Stimulated activated CD4-positive, alpha-beta T cell treated with anti-CD3 and anti-CD28 coated beads, Interleukin-15, amount 100 ng/mL, for 48 hours (primary cell): ENCODE measurements at places on chromosomes 1 and 21.

- no peak for DNase-seq
These were observed 47.3 kb upstream of the SLC44A3 start for GRCh38 chr1:94772845-94773244.

DNA sequence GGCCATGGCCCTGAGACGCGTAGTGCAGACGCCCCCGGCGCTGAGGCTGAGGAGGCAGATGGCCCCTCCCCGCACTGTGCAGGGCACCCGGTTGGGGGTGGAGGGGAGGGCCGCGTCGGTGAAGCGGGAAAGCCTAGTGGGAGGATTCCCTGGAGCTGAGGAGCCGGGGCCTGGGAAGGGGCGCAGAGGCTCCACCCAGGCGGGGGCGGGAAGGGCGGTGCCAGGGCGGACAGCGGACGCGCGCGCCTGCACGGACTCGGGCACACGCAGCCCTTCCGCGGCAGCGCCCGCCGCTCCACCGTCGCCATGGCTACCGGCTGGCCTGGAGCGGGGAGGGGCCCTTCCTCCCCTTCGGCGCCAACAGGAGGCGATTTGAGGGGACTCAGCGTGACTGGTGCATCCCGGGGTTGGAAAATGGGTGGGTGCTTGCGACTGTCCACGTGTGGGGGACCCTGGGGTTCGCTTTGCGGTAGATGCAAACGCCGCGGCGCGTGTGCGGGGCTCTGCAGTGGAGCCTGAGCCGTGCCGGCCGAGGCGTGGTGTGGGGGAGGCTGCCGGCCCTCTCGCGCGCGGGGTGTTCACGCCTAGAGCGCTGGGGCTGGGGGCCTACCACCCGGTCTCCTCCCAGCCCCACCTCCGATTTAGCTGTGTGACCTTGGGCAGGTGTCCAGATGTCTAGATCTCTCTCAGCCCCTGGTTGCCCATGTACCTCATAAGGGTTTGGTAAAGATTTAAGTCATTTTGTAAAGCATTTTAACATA lies 35.1 kb downstream of the PTPRF start:
- DNase-seq, result peak; percentile 49

DNA sequence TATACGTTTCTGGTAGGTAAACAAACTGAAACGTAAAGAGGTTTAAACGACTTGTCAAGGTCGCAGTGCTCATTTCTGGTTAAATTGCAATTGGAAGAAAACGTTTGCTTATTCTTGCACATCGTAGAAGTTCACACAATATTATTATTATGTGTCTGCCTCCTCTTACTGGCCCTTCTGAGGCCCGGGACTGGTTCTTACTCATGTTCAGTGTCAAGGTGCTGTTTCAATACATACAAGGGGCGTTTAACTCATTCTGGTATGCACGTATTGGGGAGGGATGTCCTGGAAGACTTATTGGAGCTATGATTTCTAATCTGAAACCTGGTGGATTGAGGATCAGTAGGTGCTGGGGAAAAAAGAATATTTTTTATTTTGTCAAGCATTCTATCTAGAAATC lies 932 bp downstream of the RPF1 start:
- DNase-seq, result no peak

- no peak for DNase-seq
These were observed 457.7 kb upstream of the RUNX1 start for GRCh38 chr21:35506771-35507170.

DNA sequence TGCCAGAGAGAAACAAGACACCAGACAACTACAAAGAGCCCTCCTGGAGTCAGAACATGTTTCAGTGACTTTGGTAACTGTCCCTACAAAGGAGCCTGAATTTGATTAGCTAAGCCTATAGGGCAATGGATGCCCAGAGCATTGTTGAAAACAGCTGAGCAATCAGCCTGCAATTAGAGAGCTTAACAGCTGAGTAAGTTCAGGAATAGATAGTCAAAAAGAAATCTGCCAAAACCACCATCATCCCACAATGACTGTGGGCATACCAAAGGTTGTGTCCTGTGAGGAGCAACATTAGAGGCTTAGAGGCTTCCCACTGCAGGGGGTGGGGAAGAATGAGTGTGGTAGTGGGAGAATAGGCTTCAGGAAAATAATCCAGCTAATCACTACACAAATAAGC lies 32.1 kb downstream of the SH3BP5L start:
- DNase-seq, result no peak

DNA sequence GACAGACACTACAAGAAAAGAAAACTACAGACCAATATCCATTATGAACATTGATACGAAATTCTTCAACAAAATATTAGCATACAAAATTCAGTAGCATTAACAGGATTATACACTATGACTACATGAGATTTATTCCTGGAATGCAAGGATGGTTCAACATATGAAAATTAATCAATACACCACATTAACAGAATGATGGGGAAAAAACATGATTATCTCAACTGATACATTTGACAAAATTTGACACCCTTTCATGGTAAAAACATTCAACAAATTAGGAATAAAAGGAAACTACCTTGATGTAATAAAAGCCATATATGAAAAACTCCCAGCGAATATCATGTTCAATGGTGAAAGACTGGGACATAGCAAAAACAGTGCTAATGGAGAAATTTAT lies 31.5 kb downstream of the TRPM2 start:
- DNase-seq, result no peak

GRCh38 chr1:41935226-41935625 lies 16.5 kb upstream of the HIVEP3 start:
- no peak for DNase-seq

- no peak for DNase-seq
These were observed 71.5 kb downstream of the SIK1 start for GRCh38 chr21:43355266-43355924.

- DNase-seq, result no peak
These were observed 2.9 kb upstream of the GPR25 start for GRCh38 chr1:200869753-200870391.

- no peak for DNase-seq
These were observed 120.0 kb downstream of the NGF start for GRCh38 chr1:115218034-115218405.

GRCh38 chr1:238468068-238468467 lies 577.3 kb upstream of the ZP4 start:
- no peak for DNase-seq

GRCh38 chr1:65026235-65026634 lies 59.9 kb upstream of the JAK1 start:
- no peak for DNase-seq

DNA sequence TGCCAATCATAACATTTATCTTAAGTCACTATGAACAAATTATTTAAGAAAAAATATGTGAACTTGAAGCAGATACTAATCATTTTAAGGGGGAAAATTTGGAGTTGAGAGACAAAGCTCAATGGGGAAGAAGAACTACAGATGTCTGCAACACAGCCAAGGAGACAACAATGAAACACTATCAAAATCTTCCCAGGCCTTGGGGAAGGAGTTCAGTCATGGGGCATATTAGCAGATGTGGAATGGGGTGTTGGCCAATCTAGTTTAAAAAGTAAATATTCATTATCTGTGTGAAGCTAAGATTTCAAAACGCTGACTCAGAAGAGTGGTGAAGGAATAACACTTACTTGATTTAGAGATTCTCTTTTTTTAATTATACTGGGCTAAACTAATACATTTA lies 671.6 kb upstream of the ZP4 start:
- no peak for DNase-seq

DNA sequence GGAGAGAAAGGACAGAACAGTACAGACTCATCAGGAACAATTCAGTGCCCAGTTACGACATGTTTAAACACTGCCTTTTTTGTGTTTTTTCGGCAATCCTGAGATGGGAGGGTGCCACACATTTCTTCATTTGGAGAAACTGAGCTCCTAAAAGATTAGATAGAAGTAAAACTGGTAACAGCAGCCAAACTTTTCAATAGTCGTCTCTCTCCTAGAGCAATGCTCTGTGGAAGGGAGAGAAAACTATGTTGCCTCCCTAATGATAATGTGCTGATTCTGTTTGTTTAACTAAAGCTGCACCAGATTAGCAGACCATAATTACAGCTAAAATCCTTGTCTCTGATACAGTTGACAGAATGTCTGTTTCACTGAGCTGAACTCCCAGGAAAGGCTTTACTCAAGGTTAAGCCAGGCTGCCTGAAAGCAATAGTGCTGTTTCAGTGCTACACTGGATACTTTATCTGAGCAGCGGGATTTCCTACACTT lies 76.2 kb upstream of the CXADR start:
- no peak for DNase-seq

DNA sequence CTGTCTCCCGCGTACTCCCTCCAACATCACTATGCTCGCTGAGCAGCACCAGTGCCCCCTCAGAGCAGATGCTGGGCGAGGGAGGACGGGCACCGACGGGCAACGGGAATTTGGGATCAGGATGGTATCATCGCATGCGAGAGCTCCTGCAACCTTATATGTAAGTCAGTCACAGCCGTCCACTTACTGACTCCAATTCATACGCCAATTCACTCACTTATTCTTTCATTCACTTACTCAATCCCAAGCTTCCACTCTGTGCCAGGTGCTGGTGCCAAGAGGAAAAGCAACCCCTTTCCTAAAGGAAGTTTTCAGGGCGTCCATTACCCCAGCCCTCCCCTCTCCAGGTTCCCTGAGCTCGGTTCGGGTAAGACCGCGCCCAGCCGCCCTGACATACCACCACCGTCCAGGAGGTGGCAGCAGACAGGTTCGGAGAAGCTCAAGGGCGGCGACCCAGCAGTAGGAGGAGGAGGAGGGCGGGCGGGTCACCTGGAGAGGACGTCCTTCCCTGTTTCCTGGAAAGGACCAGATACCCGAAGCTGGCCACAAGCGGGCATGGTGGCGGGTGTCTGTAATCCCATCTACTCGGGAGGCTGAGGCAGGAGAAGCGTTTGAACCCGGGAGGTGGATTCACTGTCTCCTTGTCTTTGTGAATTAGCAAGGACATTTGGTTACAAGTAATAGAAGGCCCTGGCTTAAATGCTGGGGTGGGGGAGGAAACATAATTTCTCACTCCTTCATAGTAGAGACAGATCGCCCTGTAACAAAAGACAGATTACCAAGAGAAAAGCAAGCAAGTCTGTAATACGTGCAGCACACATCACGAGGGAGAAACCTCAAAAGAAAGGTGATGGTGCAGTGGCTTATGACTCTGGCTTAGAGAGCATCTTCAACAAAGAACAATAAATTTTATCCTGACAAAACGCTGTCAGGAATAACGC lies 7.6 kb upstream of the IL22RA1 start:
- peak; percentile 72 for DNase-seq

DNA sequence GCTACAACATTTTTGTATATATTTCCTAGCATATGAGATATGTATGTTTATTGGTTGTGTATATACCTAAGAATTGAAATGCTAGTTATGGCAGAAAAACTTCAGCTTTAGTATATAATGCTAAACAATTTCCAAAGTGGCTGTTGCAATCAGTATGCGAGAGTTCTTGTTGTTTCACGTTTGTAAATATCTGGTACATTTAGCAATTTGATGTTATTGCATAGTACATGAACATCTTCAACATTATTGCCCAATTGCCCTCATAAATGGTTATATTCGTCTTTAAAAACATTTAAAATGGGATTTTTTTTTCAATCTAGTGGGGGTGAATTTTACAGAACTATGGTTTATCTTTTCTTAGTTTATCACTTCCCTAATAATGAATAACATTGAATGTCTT lies 86.2 kb upstream of the HP1BP3 start:
- no peak for DNase-seq

DNA sequence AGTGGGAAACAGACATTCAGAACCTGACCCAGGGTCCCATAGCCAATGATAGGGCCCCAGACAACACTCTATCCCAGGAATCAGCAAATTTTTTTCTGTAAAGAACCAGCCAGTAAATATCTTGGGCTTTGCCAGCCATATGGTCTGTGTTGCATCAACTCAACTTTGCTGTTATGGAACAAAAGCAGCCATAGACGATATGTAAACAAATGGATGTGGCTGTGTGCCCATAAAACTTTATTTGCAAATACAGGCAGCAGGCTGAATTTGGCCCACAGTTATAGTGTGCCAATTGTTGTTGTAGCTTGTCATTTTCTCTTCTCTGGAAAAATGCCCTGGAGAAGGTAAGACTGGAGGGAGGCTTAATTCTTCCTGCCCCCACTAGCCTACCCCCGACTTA lies 431.1 kb upstream of the VAMP3 start:
- DNase-seq, result no peak

DNA sequence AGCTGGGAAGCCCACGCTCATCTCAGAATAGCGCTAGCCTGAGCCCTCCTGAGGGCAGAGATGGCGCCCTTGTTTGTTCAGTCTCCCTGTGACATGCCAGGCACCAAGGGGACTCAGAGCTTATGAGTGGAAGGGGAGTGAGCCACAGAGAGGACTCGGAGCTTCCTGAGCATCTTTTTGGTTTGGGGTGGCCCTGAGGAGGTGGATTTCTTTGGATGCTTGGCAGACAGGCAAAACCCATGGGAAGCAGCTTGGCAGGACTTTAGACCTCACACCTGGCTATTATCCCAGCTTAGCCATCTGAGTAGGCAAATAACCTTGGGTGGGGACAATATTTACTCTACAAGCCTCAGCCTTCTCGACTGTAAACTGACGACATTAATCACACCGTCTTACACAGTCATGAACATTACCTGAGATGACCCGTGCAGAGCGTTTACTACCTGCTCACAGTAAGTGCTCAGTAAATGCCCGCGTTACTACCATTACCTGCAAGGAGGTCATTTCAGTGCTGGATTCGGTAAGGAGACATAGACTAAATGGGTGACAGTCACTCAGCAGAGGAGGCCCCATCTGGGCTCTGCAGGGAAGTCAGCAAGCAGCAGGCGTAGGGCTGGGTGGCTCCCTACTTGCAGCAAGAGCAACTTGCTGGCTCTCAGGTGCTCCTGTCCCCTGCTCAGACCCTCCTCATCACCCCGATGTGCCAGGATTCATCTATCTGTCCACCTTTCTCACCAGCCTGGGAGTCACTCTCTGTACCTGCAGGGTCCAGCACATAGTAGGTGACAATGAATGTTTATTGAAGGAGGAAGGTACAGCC lies 54.9 kb downstream of the KLHDC7A start:
- DNase-seq, result no peak

- no peak for DNase-seq
These were observed 67.3 kb downstream of the TGFBR3 start for GRCh38 chr1:91818713-91818975.

GRCh38 chr1:155130272-155131006 lies 2.8 kb downstream of the EFNA1 start:
- no peak for DNase-seq

GRCh38 chr1:63112155-63112900 lies 210.0 kb upstream of the FOXD3 start:
- DNase-seq, result no peak

GRCh38 chr21:41559658-41560631 lies 52.0 kb upstream of the TMPRSS2 start:
- DNase-seq, result no peak

DNA sequence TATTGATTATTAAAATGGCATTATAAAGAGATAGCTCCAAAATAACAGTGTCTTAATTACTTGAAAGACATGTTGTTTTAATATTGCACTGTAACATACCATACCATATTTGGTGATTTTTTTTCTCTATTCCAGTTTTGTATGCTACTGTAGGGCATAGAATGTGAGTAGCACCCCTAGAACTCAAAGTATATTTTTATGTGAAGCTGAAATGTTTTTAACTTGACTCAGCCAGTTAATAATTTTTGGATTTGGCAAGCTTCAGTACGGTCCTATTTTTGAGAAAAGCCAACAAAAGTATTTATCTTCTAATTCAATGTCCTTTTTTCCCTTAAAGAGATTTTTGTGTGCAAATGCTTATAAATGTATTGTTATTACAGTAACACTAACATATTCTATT lies 593.8 kb downstream of the USP25 start:
- no peak for DNase-seq

GRCh38 chr1:32329931-32330466 lies 6.0 kb downstream of the MARCKSL1 start:
- no peak for DNase-seq
